ENCODE measurements at places on chromosomes 16 and 17. TPM values are rescaled to one million over a fixed set of nuclear protein-coding genes. Genes with fewer than 3 reads are reported as not detected.

Gene ALOX12B
- not detected for polyA plus RNA-seq

Gene BMERB1
- polyA plus RNA-seq = 8.3 TPM

Gene TNS4
- not detected for polyA plus RNA-seq

Gene CDRT4
- not detected for polyA plus RNA-seq

- peak; percentile 73 for DNase-seq
Observed at GRCh38 chr17:4947411-4948165, 742 bp downstream of the PFN1 start.

All from liver (tissue), 10 donors.